ENCODE measurements at places on chromosomes 2 and 18.

DNA sequence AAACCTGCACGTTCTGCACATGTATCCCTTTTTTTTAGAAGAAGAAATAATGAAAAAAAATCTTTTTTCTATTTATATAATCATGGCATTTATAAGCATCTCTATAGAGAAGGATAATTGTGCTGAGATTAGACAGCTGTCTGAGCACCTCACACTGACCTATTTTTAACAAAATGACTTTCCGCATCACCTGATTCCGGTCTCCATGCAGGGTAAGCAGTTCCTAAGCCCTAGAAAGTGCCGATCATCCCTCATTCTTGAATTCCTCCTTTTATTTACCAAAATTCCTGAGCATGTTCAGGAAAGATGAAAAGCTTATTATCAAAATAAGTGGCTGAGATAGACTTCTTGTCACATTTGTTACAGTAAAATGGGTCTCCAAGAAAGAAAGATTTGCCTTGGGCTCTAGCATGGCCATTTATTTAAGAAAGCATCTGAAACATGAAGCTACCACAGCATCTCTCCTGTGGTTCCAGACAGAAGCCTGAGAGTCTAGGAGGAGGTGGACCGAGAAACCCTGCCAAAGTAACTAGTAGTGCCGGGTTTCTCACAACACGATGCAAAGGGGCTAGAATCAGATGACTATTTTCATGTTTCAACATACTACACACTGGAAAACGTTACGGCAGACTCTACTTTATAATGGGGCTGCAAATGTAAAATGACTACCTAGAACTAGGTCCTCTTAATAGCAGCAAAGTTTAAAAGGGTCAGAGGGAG lies 670 bp downstream of the GKN1 start:
- no peak for DNase-seq

GRCh38 chr2:169173876-169174275 lies 104.5 kb downstream of the DHRS9 start:
- DNase-seq, result no peak

GRCh38 chr18:45059695-45060094 lies 379.0 kb downstream of the SETBP1 start:
- DNase-seq, result no peak

DNA sequence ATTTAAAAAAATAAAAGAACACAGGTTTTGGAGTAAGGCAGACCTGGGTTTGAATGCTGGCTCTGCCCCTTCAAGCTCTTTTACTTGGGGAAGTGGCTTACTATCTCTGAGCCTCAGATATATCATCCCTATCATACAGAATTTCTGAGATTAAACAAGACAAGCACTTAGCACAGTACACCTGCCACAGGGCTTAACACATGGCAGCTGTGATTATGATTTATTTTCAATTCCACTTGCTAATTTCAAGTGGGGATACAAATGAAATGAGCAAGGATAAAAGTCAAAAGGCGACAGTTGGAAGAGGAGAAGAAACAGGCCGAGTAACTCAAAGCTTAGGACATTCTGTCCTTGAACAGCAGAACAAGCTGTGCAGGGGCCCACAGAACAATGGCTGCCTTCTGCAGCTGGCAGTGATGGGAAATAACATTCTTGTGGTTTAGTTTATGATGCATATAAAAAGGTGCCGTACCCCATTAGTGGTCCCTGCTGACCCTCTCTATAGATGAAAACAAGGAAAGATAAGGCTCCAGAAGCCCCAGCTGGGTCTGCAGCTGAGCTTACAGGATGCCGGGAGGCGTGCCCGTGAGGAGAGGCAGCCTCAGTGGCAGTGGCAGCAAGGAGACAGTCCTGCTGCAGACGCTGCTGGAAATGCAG lies 45.3 kb downstream of the KIF3C start:
- no peak for DNase-seq

GRCh38 chr18:31619291-31619690 lies 27.6 kb downstream of the TTR start:
- no peak for DNase-seq

GRCh38 chr2:239700686-239701345 lies 300.0 kb upstream of the HDAC4 start:
- DNase-seq, result no peak

GRCh38 chr2:241770185-241770935 lies 6.3 kb upstream of the GAL3ST2 start:
- DNase-seq, result no peak

- DNase-seq, result no peak
These were observed 113.9 kb downstream of the CCDC74A start for GRCh38 chr2:131641414-131642206.

GRCh38 chr2:170815746-170816503 lies 762 bp upstream of the GAD1 start:
- DNase-seq, result no peak

DNA sequence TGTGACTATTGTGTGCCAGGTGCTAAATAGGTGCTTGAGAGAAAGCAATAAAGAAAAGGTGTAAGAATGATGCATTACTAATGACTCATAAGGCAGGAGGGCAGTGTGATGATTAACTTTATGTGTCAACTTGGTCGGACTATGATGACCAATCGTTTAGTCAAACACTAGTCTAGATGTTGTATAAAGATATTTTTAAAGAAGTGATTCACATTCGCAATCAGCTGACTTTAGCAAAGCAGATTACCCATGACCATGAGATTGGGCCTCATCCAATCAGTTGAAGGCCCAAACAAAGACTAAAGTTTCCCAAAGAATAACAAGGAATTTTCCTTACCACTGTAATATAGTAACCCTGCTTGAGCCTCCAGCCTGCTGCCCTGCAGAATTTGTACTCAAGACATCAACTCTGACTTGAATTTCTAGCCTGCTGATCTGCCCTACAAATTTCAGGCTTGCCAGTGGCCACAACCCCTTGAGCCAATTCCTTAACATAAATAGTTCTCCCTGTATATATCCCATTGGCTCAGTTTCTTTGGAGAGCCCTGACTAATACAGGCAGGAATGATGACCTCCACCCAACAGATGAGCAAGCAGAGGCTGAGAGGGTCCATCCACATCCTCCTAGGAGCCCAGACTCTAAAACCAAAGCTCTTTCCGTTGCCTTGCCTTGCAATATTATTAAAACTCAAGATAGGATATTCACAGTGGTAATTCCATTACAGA lies 132.6 kb downstream of the ACTR3 start:
- no peak for DNase-seq

GRCh38 chr2:85814802-85815550 lies 61.2 kb downstream of the ATOH8 start:
- DNase-seq, result no peak

GRCh38 chr18:23689616-23690504 lies 607 bp downstream of the LAMA3 start:
- DNase-seq, result no peak

Measured in activated naive CD4-positive, alpha-beta T cell (primary cell).